ENCODE measurements at places on chromosomes 7 and 10.
A peak's percentile ranks its signal among the peaks of the same experiment; 100 is the strongest.

DNA sequence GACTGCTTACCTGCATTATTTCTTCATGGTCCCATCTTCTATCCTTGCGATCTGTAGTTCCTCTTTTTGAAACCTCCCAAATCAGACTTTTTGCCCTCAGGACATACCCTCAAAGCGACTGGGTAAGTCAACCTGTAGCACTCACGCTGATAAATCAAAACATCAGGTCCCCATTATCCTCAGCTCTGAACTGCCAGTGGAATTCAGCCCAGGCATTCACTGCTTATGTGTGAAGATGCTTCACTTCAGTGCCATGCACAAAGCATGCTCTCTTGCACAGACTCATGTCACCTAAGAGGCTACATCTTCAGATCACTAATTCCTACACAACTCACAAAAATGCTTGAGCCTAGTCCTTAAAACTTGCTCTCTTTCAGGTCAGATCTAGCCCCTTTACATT is 283.6 kb upstream of the KLF6 start:
- no peak for DNase-seq

DNA sequence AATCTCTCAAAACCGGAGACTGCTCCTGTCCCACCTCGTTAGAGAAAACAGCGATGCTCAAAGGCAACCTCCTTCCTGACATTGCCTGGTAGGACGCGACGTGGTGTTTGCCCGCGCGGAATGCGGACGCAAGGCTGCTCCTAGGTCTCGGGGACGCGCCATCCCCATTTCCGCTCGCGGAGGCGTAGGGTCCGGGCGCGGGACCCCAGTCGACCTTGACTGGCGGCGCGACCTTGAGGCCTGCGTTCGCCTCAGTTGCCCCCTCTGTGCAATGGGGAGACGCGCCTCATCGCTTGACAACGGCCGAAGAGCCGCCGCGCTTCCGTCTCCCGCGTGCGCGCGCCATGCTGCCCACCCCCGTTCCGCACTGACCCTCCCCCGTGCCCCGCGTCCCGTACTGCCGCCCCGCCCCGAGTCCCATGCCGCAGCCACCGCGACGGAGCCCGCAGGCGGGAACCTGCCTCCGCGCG is 412 bp upstream of the PPIA start:
- no peak for DNase-seq

- peak; percentile 8 for DNase-seq
These were observed 27.8 kb downstream of the ENTPD1 start for GRCh38 chr10:95783741-95784140.

GRCh38 chr10:7846591-7846990 is 28.3 kb downstream of the TAF3 start:
- DNase-seq = no peak

DNA sequence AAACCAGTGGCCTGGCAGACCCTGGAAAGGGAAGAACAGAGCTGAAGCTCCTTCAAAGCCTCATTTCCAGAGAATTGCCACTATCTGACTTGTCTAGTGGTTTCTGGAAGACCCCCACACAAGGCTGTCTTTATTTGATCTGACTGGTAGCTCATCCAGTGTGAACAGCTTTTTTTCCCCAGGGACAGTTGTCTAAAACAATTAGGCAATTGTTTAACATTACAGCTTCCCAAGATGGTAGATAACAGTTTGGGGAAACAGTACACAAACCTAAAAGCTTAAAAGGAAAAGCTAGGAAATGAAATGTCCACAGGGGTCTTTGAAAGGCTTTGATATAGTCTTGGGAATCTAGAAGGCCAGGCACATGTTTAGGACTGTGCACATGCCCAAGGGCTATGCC is 203.4 kb upstream of the CTBP2 start:
- no peak for DNase-seq

- no peak for DNase-seq
These were observed 94.8 kb upstream of the KCNMA1 start for GRCh38 chr10:77732213-77733003.

GRCh38 chr7:19999681-20000080 is 217.5 kb downstream of the MACC1 start:
- DNase-seq = no peak

DNA sequence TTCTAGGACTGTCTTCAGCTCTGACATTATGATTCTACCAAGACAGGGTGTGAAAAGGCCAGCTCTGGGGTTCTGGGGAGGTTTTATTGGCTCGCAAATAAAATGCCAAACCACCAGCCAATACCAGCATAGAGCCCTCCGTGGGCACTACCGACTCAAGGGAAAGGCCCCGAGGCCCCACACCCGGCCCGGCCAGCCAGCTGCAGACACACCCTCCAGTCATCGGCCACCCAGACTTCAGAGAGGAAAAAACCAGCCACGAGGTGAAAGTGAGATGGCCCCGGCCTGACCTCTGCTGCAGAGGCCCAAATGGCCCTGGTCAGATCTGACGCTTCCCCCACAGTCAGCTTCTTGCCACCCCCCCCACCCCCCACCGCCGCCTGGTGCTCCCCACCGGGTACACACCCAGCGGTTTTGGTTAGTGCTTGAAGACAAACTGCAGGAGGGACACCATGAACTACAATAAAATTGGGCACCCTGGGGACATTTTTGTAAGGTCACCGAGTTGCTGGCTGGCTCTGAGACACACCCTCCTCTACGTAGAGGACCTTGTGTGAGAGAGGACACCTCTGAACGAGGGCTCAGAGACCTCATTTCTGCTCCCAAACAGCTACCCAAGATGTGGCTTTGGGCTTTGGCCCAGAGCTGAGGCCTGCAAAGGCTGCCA is 79.9 kb downstream of the PRKAG2 start:
- DNase-seq = no peak

GRCh38 chr10:94673614-94674321 is 9.8 kb upstream of the CYP2C18 start:
- DNase-seq = no peak

DNA sequence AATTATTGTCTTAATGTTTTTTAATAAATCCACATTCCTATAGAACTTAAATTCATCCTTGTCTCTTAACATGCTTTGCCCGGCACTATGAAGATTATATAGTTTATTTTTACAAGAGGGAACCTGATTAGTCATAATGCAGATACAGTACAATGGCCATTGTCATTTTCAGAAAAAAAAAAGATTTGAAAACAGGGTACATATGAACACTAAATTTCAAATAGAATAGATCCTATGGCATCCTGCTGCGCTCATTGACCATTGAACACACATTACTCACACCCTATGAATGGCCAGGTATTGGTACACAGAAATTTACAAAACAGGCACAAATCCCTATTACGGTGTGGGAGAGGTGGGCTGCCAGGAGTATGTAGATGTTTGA is 2.0 kb upstream of the KLF6 start:
- no peak for DNase-seq

DNA sequence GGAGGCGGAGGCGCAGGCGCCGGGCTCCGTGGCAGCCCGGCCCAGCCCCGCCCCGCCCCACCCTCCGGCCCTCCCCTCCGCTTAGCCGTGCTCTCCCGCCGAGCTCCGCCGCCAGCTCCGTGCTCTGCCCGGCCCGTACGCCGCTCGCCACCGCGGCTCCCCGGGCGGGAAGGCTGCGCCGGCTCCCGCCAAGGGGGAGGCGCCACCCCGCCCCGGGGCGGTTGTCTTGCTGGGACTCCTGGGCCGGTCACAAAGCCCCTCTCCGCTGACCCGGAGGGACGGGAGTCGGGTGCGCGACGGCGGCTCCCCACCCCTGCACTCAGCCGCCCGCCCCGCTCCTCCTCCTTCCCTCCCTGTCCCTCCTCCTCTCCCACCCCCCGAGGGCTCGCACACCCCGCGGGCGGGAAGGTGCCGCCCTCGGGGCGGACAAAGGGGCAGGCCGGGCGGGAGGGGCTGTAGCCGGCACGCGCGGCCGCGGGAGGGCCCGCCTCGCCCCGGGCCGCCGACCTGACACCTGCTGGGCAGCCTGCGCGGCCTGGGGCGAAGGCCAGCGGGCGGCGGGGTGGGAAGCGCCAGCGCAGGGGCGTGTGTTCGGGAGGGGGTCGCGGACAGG is 11.5 kb upstream of the SP8 start:
- peak; percentile 37 for DNase-seq

DNA sequence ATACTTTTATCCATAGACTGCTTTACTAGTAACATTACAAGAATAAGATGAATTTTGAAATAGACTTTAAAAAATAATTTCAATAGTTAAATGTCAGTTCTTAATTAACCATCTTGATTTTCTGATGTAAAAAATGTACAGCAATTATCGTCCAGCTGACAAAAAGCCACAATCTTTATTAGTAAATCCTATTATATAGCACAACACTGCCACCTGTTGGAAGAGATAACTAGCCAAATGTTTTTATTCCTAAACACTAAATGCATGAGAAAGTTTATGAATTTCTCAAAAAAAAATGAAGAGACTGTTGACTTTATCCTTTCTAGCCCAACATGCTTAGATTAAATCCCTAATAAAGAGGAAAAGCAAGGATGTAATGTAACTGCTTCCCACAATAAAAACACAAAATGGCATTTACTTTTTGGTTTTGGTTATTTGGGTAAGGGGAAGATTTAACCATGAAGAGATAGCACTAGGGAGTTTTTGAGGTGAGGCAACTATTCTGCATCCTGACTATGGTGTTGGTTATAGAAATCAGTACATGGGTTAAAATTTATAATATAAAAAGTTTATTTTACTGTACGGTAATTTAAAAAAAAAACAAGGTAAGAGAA is 8.0 kb downstream of the COA1 start:
- DNase-seq = peak; percentile 49

- peak; percentile 18 for DNase-seq
These were observed 32.5 kb downstream of the PRKAR2B start for GRCh38 chr7:107076781-107077698.

GRCh38 chr10:121880895-121881294 is 46.9 kb downstream of the ATE1 start:
- no peak for DNase-seq

DNA sequence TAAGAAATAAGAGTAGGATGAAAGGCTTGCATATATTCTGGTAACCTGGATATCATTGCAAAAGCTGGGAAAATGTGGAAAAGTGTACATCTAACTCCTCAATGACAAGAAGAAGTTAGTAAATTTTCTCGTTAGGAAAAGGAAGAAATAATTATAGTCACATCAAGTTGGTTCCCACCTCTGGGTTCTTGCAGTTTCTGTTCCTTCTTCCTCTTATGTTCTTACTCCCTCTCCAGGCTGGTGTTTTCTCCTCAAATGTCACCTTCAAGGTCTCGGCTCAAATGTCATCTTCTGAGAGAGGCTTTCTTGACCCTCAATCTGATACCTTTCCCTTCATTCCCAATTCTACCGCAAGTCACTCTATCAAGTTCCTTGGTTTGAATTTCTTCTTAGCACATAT is 64.4 kb downstream of the ENTPD1 start:
- DNase-seq = no peak

DNA sequence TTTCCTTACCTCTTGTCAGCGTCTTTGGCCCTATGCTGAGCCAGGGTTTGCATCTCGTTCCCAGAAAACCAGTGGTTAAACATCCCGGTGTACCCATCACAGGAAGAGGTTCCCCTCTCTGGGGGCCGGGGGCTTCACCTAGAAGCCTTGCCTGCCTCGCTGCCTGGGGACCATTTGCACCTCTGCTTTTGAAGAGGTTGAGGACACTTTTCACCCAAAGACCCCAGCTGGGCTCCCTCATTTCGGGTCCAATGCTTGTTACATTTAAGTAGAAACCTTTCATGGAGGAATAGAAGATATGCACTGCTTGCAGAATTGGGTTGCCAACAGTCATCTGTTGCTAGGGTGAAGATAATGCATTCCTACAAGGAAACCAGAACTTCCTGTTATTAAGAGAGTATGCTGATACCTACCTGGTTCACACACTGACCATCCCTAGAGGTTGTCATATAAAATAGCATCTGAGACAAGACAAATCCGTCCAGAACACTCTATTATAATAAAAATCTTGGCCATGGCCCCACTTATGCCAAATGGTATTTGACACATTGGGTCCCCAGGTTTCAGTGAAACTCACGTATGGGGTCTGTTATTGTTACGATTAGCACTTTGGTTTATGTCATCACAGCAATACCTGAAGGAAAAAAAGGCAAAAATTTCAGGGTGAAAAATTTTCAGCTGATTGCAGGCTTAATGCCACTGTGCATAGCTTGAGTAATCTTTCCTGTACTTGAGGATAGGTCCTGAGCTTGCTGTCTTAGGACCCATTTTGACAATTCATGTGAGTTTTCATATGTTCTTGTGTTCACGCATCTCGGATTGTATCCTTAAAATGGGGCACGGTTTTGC is 917 bp downstream of the ZNF365 start:
- no peak for DNase-seq

DNA sequence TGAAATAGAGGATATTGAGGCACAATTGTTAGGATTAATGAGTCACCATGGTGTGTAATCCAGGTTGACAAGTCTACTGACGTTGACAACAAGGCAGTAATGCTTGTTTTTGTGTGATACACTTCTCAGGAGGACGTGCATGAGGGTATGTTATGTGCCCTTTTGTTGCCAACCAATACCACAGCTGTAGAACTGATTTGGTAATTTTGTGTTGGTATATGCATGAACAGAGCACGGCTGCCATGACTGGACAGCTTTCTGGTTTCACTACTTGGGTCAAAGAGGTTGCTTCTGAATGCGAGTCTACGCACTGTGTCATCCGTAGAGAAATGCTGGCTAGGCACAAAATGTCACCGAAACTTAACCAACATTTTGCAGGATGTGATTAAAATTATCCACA is 32.9 kb downstream of the PHTF2 start:
- DNase-seq = no peak

DNA sequence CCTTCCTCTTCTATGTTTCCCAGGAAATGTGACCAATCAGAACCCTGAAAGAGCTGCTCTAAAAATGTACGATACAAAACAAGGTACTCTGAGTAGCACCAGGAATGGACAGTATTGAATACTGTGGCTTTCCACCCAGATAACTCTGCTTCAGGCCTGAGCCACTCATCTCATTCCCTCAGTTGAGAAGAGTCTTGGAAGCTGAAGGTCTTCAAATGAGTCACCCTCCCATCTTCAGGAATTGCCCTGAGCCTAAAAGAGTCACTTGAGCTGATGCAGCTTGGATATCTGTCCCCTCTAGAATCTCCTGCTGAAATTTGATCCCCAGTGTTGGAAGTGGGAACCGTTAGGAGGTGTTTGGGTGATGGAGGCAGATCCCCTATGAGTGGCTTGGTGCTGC is 210.4 kb downstream of the DGKI start:
- no peak for DNase-seq

DNA sequence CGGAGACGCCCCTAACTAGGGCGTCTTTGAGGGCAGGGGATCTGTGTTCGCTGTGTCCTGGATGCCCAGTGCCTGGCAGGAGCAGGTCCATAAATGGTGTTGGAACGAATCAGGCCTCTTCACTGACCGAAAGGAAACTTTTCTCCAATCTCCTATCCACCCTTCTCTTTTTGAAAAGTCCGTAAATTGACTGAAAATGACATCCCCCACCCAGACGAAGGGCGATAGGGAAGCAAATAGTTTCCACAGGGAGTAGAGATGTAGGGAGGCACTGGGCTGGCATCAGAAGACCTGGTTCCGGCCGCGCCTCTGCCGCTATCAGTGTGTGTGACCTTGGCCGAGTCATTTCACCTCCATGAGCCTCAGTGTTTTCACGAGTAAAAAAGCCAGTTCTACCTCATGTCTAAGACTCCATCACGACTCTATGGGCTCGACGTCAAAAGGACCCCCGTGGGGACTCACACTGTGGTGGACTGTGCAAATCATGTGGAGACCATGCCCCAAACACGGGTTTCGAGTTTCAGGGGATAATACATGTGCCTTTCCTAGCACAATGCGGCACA is 497 bp upstream of the RAB11FIP2 start:
- DNase-seq = no peak

Data from hematopoietic multipotent progenitor cell (in vitro differentiated cells).